ENCODE measurements at places on chromosomes 13 and 19.

DNA sequence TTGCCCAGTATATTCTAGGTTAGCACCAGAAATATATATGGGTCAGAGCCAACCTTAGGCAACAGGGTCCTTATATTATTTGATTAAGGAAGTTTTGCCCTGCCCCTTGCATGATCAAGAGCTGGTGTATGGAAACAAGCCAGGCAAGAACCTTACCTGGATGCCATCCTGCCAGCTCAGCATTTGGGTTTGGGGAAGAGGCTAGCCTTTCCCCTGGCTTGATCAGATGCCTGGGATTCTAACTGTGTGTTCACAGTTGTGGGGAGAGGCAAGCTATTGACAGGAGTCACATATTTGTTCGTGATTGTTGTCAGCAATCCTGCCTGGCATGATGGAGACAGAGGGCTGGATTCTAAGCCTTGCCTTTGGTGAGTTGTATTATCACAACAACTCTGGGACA lies 260.0 kb upstream of the DACH1 start:
- no peak for DNase-seq

DNA sequence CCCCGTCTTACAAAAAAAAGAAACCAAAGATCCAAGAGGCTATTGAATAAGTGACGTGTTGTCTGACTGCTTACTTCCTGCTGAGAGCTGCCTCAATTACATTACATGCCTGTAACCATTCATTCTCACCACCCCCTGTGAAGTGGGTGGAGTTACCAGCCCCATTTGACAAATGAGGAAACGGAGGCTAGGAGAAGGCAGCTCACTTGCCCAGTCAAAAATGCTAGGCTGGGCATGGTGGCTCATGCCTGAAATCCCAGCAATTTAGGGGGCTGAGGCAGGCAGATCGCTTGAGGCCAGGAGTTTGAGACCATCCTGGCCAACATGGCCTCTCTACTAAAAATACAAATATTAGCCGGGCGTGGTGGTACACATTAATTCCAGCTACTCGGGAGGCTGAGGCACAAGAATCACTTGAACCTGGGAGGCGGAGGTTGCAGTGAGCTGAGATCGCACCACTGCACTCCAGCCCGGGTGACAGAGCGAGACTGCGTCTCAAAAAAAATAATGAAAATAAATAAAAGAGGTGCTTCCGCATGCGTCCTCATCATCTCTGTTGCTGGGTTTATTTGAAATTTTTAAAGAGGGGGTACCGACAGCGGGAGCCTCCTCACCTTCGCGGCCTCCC lies 499 bp downstream of the LSM7 start:
- no peak for DNase-seq

DNA sequence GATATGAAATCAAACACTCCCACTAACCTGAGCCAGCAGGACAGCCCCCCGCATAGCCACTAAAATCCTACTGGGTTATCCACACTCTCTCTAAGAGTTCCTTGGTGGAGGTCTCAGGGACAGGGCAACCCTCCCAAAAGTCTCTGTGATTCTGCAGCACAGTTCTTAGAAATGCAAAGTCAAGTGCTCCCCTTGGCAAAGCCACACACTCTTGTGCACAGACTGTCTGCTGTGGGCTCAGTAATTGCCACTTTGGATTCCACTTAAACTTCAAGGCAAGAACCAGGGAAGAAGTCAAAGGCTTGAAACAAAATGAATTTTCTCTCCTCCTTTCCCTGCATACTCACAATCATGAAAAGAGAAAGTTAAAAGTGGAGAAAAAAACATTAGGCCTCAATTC lies 61.5 kb downstream of the DOCK9 start:
- DNase-seq: no peak

DNA sequence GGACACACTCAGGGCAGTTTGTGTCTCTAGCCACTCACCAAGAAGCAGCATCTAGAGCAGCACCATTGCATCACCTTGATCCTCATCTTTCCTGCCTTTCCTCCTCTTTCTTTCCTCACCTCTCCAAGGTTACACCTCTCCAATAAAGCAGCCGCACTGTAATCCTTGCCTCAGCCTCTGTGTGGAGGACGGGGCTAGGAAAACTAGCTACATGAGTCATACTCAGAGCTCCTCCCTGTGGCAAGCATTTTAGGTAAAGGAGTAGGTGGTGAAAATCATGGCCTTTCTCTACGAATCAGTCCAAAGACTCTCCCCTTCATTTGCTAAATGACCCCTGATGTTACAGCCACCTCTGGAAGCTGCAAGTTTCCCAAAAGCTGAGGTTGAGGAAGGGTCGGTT lies 108.9 kb downstream of the DNAJC15 start:
- DNase-seq: no peak

GRCh38 chr13:98345107-98345935 lies 168.3 kb upstream of the RNF113B start:
- DNase-seq: no peak

- no peak for DNase-seq
Observed at GRCh38 chr19:1271528-1272422, 2.6 kb downstream of the CIRBP start.

- no peak for DNase-seq
Observed at GRCh38 chr19:21922276-21922675, 86.3 kb upstream of the ZNF43 start.

DNA sequence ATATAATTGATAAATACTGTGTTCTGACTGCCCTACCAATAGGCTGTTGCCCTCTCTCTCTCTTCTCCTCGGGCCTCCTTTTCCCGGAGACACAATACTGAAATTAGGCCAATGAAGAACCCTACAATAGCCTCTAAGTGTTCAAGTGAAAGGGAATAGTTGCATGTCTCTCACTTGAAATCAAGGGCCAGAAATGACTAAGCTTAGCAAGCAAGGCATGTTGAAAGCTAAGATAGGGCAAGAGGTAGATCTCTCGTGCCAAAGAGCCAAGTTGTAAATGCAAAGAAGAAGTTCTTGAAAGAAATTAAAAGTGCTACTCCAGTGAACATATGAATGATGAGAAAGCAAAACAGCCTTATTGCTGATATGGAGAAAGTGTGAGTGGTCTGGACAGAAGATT lies 13.3 kb downstream of the KATNAL1 start:
- no peak for DNase-seq

- DNase-seq: no peak
Observed at GRCh38 chr19:17235300-17235970, 9.4 kb downstream of the OCEL1 start.

- DNase-seq: peak; percentile 45
Observed at GRCh38 chr19:1929021-1929742, 11.8 kb upstream of the CSNK1G2 start.

- DNase-seq: no peak
Observed at GRCh38 chr13:99383946-99384345, 76.7 kb upstream of the GPR183 start.

DNA sequence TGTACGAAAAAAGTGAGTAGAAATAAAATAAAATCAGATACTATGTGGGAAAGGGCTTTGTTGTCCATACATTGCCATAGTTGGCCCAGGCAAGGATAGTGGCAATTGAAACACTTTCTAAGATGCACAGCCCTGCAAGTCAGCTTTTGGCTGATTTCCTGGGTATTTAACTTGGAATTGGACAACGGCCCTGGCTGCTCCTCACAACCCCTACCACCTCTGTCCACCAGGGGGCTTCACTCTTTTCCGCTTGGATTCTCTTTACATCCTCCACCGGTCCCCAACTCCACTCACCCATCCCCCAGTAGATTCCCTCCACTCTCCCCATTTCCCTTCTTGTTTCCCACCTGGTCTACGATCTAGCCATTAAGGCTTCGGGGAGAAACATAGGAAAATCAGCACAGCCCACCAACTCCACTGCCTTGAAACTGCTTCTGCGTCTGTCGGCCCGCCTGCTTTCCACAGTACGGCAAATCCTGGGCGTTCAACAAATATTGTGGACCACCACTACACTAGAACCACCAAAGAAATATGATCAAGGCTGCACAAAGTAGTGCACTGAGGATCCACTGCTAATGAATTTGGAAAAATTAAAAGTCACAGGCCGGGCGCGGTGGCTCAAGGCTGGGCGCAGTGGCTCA lies 48.6 kb upstream of the GTF3A start:
- no peak for DNase-seq

DNA sequence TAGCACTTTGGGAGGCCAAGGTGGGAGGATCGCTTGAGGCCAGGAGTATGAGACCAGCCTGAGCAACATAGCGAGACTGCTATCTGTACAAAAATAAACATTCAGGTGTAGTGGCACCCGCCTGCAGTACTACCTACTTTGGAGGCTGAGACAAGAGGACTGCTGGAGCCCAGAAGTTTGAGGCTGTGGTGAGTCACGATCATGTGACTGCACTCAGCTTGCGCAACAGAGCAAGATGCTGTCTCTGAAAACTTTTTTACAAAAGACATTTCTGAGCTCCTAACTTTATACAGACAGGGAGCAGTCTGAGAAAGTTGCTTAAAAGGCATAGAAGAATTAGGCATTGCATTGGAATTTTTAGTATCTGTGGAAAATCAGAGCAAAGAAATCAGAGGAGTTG lies 10.4 kb upstream of the TBC1D4 start:
- no peak for DNase-seq

- no peak for DNase-seq
Observed at GRCh38 chr19:55133639-55134444, 15.2 kb downstream of the TNNT1 start.

- DNase-seq: no peak
Observed at GRCh38 chr13:96797136-96797535, 197.1 kb downstream of the OXGR1 start.

DNA sequence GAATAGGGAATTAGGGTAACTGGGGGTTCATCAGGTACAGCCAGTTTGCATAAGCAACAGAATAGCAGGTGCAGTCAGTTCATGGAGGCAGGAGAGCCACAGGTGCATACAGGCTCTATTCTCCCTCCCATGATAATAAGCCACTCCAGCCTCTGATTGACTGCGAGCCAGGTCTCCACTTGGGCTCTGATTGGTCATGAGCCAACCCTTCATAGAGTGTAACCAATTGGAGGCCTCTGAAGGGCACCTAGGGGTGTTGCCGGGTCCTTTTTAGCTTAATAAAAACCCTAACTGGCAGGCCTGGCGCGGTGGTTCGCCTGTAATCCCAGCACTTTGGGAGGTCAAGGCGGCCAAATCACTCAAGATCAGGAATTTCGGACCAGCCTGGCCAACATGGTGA lies 8.7 kb upstream of the CKM start:
- no peak for DNase-seq

GRCh38 chr13:99386911-99387788 lies 80.0 kb upstream of the GPR183 start:
- DNase-seq: no peak

DNA sequence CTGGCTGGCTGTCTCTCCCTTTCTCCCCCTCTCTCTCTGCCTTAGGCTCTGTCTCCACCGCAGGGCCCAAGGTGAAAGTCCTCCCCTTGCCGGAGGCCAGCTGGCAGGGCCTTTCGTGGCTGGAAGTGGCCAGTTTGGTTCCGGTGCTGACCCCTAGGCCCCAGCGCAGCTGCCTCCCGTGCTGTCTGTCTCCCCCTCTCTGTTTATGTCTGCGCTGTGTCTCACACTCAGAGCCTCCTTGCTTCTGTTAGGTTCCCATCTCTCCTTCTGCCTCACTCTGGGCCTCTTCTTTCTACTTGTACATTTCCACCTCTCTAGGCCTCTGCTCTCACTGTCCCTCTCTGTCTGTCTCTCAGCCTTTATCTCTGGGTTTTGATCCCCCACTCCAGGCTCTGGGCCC lies 13.1 kb downstream of the CCDC97 start:
- DNase-seq: no peak

Data from NCI-H187 (cell line).